ENCODE measurements at places on chromosomes 3 and 15.

- DNase-seq = no peak
These were observed 23.3 kb downstream of the SCG5 start for GRCh38 chr15:32664796-32665195.

DNA sequence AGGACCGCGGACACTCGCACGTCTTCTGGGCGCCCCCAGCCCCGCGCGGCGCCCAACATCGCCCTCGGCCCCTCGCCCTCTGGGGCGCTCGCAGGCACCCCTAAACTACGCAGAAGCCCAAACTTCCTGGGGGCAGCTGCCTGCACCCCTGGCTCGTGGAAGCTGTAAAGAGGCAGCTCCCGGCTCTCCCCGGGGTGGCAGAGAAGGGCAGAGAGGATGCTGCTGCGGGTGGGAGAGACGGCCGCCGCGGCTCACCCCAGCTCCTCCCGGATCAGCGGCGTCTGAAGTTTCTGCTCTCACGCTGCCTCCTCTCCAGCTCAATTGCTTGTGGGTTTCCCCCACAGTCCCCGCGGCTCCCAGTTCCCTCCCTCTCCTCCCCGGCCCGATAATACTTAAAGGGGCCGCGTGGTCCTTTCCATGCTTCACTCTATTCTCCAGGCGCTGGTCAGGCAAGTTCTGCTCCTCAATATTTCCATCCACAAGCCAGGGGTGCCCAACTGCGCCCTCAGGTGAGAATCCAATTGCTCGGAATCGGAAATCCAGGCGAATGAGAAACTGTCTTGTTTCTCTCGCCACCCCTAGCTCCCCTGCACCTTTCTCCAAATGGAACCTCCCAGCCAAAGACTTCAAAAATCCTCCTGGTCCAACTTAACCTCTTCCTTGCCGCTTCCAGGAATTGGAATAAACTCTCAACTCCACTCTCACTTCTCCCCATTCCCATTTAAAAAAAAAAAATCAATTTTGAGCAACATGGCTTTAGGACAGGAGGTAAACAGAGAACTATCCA lies 748.5 kb downstream of the ROBO1 start:
- DNase-seq = no peak

DNA sequence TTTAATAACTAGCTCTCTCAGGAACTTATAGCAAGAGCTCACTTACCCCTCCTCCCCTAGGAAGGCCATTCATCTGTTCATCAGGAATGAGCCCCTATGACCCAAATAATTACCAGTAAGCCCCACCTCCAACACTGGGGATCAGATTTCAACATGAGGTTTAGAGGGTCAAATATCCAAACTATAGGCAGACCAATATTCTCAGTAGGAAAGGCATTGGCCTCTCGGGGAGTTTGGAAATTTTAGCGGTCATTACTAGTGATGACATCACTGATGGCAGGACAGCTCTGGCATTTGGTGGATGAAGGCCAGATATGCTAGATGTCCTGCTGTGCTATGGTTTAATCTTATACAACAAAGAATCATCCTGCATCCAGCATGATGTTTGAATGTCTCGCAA lies 15.2 kb upstream of the CD47 start:
- no peak for DNase-seq

DNA sequence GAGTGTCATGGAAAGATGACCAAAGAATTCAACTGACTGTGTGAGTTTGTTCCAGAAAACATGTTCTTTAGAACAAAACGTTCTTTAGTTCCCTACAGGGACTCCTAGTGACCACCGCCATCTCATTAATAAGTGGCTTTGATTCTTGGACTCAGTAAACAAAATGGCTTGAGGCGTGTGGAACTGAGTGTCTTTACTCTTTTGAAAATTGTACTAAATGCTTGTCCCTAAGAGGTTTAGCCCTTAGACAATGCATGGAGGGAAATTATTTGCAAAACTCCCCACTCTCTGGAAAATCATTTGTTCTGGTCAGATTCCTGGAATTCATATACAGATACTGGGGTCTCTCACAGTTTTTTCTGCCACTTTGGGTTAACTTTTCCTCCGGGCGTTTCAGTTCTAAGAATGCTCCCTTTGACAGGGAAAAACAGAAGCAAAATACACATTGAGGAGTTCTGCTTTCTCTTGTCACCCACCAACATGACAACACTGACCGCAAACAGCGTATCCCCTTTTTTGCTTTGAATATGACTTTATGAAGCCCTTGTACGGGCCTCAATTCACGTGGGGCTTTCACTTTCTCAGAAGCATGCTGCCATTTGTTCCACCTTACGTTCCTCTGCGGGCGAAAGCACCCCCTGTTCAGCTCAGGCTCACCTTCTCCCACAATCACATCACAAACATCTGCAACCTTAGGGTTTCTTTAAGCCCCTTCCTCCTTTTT lies 15.3 kb upstream of the NRROS start:
- no peak for DNase-seq

DNA sequence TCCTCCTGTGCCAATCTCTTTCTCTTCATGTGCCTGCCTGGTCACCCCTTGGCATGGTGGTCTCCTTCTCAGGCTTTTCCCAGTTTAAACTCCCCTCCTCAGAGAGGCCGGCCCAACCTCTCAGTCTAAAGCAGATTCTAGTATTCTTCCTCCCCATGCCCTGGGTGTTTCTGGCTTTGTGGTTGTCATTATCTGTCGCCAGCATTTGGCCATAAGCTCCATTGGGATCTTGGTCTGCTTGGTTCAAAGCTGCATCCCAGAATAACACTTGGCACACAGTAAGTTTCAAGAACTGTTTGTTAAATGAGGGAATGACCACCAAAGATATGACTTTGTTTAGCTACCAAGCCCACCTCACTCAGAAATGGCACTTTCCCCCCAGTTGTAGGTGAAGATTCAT lies 11.2 kb upstream of the RAD18 start:
- DNase-seq = no peak

- DNase-seq = no peak
These were observed 76.5 kb upstream of the BCL6 start for GRCh38 chr3:187821616-187822317.

DNA sequence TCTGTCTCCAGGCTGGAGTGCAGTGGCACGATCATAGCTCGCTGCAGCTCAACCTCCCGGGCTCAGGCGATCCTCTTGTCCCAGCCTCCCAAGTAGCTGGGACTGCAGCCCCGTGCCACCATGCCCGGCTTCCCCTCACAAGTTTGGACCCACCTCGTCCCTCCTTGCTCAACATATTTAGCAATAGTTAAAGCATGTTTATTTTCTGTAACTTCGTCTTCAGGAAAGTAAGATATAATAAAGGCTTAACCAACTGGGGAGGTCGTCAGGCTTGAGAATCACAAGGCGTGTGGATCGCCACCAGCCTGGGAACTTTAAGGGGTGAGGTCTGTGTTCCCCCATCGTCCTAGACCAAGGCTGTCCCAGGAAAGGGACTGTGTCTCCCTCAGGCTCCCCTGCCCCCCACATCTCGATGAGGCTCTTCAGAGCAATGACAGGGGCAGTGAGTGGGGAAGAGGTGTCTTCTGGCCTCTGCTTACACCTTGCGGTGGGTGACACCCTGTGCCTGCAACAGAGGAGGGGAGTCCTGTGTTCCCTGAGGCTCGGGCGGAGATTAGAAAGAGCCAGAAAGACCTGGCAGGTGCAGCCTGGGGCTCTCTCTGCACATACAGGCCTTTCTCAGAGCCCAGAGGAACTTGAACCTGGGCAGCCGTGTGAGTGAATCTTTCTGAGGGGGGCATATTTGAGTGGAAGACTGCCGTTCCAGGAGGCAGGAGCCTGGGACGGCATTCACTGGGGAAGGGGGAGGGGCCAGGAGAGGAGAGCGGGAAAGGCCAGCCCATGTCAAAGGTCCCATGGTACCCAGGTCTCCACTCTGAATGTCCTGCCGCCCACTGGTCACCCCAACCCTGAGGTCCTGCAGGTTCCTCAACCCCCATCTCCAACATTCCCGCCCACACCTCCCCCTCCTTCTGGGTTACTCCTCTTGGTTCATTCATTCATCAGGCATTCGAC lies 152.3 kb downstream of the SMAD6 start:
- no peak for DNase-seq

DNA sequence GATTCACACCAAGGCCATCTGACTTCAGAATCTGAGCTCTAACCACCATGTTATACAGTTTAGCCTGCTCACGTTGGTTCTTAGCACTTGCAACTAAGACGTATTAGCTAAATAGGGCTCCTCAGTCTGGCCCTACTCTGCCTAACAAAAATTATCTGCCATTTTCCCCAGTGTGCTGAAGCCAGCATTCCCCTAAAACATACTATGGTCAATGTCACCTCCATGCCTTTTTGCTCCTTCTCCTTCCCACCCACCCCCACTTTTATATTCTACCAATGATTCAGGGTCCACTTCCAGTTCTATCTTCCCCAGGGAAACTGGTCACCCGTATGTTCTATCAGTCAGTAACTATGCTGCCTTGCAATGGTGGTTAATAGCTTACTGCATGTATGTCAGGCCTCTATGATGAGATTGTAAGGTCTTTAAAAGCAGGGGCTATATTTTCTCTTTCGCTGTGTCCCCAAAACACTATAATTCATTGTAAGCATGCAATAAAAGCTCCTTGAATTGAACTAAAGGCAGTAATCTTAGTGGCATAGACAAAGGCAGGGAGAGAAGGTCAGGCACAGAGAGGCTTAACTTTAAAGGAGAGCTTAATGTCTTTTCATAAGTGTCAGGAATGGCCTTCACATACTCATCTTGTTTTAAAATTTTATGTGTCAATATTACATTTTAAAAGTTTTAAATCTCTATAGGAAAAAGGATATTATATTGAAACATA lies 23.3 kb downstream of the POPDC2 start:
- no peak for DNase-seq

DNA sequence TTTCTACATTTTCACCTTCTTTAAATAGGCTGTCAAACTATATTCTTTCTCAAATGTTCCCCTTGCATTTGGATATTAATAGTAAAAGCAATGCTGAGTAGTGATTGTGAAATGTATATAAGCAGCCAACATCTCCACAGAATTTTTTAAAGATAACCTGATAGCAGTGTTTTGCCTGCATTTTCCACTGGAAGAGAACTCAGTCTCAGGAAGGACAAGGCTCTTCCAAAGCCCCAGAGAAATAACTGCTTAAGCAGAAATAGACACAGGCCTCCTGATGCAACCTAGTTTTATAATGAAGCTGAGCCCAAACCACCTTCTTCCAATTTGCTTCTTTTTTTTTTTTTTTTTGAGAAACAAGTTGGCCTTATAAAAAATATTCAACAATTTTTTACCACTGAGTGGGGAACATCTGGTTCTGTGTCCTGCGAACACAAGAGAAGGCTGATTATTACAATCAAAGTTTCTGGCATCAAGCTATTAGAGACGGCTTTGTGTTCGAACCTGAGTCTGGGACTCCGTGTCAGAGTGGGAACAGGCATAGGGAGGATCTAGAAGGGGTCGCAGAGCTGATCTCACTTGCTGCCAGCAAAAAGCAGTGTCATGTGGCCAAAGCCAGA lies 332.5 kb upstream of the TBL1XR1 start:
- DNase-seq = no peak

DNA sequence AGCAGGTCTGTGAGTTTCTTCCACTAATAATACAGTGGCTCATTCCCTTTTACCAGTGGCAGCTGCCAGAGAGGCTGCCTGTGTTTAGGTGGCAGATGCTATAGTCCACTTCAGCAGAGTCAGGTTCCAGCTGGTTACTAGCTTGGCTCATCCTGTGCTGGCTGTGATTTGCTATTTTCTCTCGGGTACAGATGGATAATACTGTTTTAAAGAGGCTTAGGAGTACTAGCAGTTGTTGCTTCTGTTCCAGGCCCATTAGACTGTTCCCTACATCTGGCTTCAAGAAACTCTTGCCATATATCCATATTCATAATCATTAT lies 41.0 kb downstream of the ZNF609 start:
- DNase-seq = no peak

- no peak for DNase-seq
These were observed 446.8 kb upstream of the DPH6 start for GRCh38 chr15:35992791-35993190.

DNA sequence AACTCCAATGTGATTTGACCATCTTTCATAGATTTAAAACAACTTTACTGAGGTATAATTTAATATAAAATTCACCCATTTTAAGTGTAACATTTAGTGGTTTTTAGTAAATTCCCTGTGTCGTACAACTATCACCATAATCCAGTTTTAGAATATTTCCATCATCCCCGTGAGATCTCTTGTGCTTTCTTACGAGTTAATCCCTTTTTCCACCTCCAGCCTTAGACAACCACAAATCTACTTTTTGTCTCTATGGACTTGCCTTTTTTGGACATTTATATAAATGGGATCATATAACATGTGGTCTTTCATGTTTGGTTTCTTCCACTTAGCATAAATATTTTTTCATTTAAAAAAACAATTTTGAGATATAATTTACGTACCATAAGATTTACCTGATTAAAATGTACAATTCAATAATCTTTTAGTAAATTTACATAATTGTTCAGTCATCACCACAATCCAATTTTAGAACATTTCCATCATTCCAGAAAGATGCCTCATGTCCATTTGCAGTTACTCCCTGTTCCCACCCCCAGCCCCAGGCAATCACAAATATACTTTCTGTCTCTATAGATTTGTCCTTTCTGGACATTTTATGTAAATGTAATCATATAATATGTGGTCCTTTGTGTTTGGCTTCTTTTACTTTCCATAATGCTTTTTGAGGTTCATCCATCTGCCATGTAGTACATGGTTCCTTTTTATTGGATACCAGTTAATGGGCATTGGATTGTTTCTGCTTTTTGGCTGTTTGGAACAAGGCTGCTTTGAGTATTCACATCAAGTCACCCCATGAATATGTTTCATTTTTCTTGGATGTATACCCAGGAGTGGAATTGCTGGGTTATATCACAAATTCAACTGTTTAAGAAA lies 3.1 kb downstream of the OXSR1 start:
- DNase-seq = no peak

GRCh38 chr3:175456466-175456865 lies 597.3 kb downstream of the NAALADL2 start:
- DNase-seq = no peak

DNA sequence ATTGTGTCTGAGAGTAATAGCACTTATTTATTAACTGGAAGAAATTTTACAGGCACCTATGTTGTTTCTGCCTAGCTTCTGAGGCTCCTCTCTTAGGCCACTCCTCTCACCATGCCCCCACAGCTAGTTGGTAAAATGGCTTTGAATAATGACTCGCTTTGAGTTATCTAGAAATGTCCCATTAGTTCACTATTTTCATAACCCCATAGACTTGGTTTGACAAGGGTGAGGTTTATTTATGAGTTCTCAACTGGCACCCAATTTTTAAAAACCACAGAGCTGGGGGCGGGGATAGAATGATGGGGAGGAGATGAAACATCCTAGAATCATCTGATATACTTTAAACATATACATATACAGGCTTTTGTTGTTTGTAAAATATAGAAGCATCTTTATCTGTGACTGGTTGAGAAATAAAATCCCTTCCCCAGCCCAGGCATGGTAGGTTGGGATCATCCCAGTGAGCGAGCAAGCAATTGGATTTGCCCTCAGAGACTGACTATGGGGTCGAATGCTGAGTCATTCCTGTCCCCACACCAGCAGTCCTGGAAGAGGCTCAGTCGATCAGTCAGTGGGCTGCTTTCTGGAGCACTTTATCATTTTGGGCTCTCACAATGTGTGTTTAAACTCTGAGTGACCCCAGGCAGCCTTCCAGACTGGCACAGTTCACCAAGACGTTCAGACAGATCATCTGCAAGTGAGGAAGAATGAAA lies 60.2 kb upstream of the TSEN2 start:
- DNase-seq = peak; percentile 40

- DNase-seq = no peak
These were observed 182.6 kb upstream of the ROPN1 start for GRCh38 chr3:124174476-124174875.

- DNase-seq = no peak
These were observed 374.6 kb upstream of the ARL6 start for GRCh38 chr3:97389936-97390335.

Data from hematopoietic multipotent progenitor cell (in vitro differentiated cells).